ENCODE measurements at places on chromosomes 7 and 10. TPM values are rescaled to one million over a fixed set of nuclear protein-coding genes. Genes with fewer than 3 reads are reported as not detected.

The EVX1 gene
- total RNA-seq = 0.13 TPM

The ADAMTS14 gene
- total RNA-seq = 0.16 TPM

The UCMA gene
- not detected for total RNA-seq

The SLC18A2 gene
- 0.02 TPM for total RNA-seq

The TUBAL3 gene
- total RNA-seq = 0.21 TPM

The CCDC172 gene
- total RNA-seq = not detected

The UPK3B gene
- 17.9 TPM for total RNA-seq

The TMEM213 gene
- not detected for total RNA-seq

The NEBL gene
- total RNA-seq = 11.9 TPM

The ZNF365 gene
- 1.0 TPM for total RNA-seq

The BNIP3 gene
- 47.1 TPM for total RNA-seq

The COX19 gene
- total RNA-seq = 6.0 TPM

The C7orf57 gene
- total RNA-seq = 0.31 TPM

The GIMAP5 gene
- total RNA-seq = not detected

The C7orf33 gene
- not detected for total RNA-seq

The SPDYE2B gene
- not detected for total RNA-seq

The TAS2R3 gene
- total RNA-seq = not detected

The TCF7L2 gene
- 17.8 TPM for total RNA-seq

The OR2A5 gene
- not detected for total RNA-seq

The NPFFR1 gene
- total RNA-seq = not detected

The MLXIPL gene
- total RNA-seq = 1.2 TPM
